NCI-H1105 (cell line): ENCODE measurements at places on chromosomes 1 and 21.

GRCh38 chr1:192550922-192551534 lies 24.5 kb upstream of the RGS1 start:
- DNase-seq, result no peak

GRCh38 chr1:110174961-110175360 lies 24.7 kb downstream of the SLC6A17 start:
- no peak for DNase-seq

GRCh38 chr1:23178414-23178813 lies 9.8 kb upstream of the LUZP1 start:
- DNase-seq, result no peak

GRCh38 chr1:232886271-232886670 lies 64.1 kb upstream of the NTPCR start:
- DNase-seq, result no peak

GRCh38 chr1:32128964-32129363 lies 21.1 kb downstream of the KPNA6 start:
- DNase-seq, result no peak

DNA sequence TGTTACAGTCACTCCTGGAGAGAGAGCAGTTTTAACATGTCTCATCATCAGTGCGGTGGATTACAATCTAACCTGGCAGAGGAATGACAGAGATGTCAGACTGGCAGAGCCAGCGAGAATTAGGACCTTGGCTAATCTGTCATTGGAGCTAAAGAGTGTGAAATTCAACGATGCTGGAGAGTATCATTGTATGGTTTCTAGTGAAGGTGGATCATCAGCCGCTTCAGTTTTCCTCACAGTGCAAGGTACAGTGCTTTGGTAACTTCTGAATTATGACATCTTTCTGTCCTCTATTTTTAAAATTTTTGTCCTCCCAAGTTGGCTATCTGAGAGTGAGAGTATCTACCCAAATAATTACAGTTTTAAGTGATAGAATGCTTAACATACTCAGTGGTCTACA lies 199.4 kb downstream of the HMCN1 start:
- DNase-seq, result no peak

- DNase-seq, result no peak
These were observed 360.1 kb downstream of the SMYD3 start for GRCh38 chr1:246146804-246147523.

DNA sequence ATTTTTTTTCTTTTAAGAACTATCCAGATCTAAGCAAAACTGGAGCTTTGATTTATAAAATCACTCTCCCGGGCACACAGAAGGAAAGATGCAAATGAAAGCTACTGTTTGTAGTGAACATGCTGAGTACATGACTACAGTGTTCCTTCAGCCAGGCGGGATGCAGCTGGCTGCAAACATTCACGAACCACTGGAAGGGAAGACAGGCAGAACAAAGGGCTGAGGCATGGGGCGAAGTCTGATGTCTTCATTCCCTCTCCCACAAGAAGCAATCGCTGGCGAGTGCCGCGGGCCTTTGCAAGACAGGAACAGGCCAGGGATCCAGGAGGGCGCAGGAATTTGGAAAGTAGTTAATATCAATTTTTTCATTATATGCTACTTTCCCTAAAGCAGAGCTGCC lies 257.9 kb upstream of the AJAP1 start:
- DNase-seq, result peak; percentile 22

- DNase-seq, result no peak
These were observed 3.6 kb downstream of the OTUD7B start for GRCh38 chr1:150006881-150007421.

DNA sequence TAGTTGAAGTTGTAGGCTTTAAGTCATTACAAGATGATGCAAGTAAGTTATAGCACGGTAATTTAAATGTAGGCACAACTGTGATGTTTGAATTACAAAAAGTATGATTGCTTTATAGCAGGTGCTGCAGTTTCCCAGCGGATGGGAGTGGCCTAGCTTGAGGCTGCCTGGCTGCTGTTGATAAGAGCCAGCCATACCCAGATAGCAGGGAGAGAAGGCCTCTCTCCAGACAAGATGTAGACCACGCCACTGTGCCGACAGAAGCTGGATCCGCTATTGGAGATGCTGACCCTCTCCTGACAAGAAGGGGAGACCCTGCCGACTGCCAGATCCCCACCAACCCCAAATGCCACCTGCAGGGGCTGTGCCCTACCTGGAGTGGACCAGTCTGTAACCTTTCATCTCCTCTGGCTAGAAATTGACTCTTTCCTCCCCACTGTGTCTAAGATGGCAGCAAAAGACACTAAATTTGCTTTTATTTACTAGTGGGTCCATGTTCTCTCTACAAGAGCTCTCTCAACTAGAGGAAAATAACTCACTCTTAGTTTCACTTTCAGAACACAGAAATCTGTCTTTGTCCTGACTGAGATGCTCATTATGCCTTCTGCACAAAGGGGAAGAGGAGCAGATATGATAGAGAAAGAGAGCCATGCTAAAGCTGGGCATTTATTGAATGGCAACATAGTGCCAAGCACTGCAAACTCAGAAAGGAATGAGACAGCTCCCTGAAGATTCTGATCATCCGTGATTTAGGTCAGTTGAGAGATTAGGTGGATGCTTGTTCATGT lies 127.9 kb downstream of the URB2 start:
- no peak for DNase-seq

GRCh38 chr1:1630965-1631781 lies 800 bp upstream of the MMP23B start:
- DNase-seq, result no peak

GRCh38 chr1:196655071-196655470 lies 3.2 kb downstream of the CFH start:
- DNase-seq, result no peak

DNA sequence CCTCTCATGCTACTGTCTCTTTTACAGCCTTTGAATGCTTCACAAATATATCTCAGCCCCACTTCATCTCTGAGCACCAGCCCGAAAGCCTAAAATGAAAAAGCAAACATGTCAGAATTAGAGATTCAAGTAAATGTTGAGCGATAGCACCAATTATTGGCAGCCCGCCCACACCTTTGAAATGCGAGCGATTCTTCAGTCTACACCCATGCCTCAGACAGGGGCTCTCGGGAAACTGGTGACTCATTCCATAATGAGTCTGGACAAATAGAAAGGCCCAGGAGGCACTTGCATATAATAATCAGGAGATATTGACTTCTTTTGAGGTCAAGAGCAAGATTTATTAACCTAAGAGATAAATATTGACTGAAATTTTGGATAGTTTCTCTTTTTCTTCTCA lies 487.3 kb upstream of the PTBP2 start:
- DNase-seq, result peak; percentile 95

DNA sequence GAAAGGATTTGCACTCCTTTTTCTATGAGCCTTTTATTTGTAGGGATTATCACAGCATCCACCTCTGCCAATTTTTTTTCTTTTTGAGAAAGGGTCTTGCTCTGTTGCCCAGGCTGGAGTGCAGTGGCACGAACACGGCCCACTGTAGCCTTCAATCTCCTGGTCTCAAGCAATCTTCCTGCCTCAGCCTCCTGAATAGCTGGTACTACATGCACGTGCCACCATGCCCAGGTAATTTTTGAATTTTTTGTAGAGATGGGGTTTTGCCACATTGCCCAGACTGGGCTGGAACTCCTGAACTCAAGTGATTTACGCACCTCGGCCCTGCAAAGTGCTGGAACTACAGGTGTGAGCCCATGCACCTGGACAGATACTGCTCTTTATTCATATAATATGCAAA lies 2.1 kb downstream of the SAMSN1 start:
- no peak for DNase-seq

DNA sequence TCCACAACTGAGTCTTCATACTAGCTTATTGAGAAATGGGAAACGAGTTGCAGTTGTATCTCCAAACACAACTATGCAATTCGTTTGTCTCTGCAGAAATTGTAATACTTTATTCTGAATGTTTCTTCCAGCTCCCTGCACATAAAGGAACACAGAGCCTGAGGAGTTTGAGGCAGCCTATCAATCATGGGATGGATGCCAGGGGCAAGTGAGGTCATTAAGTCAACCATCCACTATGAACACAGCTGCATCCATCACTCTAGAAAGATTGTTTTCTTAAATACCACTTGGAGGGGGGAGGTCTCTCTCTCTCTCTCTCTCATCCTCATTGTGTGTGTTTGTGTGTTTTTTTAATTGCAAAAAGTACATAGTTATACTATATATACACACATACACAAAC lies 2.9 kb upstream of the PSMB2 start:
- DNase-seq, result no peak

DNA sequence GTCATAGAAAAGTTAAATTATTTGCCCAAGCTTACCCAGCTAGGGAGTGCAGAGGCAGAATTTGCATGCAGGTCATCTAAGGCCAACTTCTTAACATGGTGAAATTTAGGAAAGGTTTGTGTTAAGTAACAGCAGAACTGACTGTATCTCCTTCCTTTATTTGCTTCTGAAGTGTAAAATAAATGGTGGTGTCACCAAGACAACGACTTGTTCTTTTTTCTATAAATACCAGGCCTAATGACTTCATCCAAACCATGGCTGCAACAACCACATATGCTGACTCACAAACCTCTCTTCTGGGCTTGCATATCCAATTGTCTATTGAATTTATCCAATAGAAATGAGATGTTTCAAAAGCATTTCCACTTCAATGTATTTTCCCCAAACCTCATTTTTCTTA lies 19.1 kb downstream of the COL24A1 start:
- DNase-seq, result no peak

- no peak for DNase-seq
These were observed 3.1 kb upstream of the IFFO2 start for GRCh38 chr1:18959591-18959990.

GRCh38 chr1:39398278-39399021 lies 93.0 kb upstream of the BMP8A start:
- DNase-seq, result no peak

DNA sequence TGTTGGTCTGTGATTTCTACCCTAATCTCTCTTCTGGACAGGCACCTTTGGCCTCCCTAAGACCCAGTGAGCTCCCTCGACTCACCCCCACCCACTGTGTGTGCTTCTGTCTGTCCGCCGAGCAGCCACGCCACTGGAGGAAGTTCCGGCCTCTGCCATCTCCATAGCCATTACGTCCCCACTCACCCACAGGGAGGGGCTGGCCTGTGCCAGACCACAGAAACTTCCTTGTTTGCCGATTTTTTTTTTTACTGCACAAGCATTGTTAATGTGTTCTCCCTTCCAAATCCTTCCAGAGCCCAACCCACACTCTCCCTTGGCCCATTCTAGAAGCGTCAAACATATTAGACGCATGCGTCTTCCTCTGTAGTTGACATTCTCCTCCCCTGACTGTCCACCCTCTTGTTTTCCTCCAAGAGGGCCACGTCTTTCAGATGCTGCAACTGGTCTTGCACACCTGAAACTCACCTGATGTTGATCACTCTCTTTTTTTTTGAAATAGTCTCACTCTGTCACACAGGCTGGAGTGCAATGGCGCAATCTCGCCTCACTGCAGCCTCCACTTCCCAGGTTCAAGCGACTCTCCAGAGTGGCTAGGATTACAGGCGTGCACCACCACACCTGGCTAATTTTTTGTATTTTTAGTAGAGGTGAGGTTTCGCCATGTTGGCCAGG lies 72.3 kb downstream of the EVA1C start:
- DNase-seq, result no peak

DNA sequence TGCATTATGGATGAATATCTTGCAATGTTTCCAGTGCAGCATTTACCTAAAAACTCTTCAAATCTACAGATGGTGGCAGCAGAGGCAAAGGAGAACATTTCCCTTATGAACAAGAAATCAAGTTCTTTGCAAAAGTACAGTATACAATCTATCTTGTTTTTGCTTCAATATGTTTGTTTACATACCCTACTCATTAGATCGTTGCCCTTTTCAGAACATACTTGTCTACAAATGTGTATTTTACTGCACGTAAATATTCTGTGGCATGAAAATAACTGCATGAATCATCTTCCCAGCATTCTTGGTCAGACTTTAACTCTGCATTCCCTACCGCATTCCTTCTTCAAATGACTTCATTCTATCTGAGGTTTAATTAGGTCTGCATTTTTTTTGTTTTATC lies 212.7 kb downstream of the ZP4 start:
- DNase-seq, result no peak

GRCh38 chr1:3093898-3094626 lies 25.1 kb downstream of the PRDM16 start:
- no peak for DNase-seq

- DNase-seq, result no peak
These were observed 118.9 kb upstream of the SYT6 start for GRCh38 chr1:114272593-114272992.

DNA sequence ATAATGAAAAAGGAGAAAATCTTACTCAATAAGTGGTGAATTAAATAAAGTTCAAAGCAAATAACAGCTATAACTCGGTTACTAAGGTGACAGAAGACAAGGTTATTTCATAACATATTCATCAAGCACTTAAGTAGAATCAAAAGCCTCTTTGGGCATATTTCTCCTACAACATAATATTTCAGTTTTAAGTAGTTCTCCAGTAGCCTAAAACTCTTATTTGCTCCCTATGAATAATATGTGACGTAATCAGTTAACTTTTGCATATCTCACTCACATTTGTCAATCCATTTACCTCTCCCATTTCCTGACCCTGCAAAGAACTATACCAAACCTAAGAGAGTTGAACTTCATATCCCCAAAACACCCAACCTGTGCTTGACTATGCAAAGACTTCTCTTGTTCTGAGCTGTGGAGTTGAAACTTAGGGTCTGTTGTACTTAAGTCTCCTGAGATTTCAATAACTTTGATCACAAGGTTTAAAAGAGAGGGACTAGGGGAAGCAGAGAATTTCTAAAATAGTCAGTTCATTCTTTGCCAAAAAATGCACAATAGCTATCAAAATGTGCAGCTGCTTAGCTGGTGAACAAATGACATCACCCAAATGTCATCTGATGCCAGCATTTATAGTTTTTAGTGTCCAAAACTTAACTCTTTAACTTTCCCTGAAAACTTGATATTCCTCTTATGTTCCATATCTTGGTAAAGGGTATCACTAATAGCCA lies 37.2 kb downstream of the TTLL7 start:
- DNase-seq, result no peak

GRCh38 chr1:28974432-28974831 lies 60.1 kb downstream of the EPB41 start:
- no peak for DNase-seq

DNA sequence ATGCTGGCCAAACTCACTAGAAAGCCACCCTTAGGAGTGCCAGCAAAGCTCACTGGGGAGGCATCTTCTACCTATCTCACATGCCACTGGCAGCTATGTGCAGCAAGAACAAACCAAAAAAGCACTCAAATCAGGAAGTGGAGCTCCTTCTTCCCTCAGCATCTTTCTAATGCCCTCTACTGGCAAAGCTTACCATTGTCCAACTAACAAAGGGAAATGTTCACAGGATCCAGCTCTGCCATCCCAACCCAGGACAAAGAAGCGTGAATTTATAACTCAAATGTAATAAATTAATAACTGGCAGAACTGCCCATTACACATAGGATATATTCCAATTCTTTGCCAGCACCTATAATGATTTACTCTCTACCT lies 38.9 kb downstream of the LEPR start:
- DNase-seq, result no peak
